ENCODE measurements at places on chromosomes 5 and 9. TPM values are rescaled to one million over a fixed set of nuclear protein-coding genes. Genes with fewer than 3 reads are reported as not detected.

GABBR2 gene
- not detected for total RNA-seq

- H3K36me3 ChIP-seq, result no peaks in the 10 kb centered on the region
- DNase-seq, result no peak
- peaks cover 5% of the 10 kb centered on the region for H3K4me1 ChIP-seq
- H3K4me3 ChIP-seq, result no peak overlapping the region
Measured at GRCh38 chr5:95668728-95669127, 14.1 kb downstream of the SPATA9 start.

GRCh38 chr9:6960777-6961176, 203.0 kb downstream of the KDM4C start:
- no peaks in the 10 kb centered on the region for H3K36me3 ChIP-seq
- no peak overlapping the region for H3K27ac ChIP-seq
- DNase-seq, result no peak
- H3K27me3 ChIP-seq, result no peaks in the 10 kb centered on the region
- H3K4me3 ChIP-seq, result no peak overlapping the region

PCDHB11 gene
- total RNA-seq, result not detected

- no peak overlapping the region for H3K27ac ChIP-seq
- no peak overlapping the region for H3K4me3 ChIP-seq
- no peaks in the 10 kb centered on the region for H3K36me3 ChIP-seq
- H3K4me1 ChIP-seq, result no peaks in the 10 kb centered on the region
- no peak for DNase-seq
- no peaks in the 10 kb centered on the region for H3K27me3 ChIP-seq
Measured at GRCh38 chr5:11683666-11684065, 220.6 kb downstream of the CTNND2 start.

- no peaks in the 10 kb centered on the region for H3K4me1 ChIP-seq
- H3K4me3 ChIP-seq, result no peak overlapping the region
- no peaks in the 10 kb centered on the region for H3K36me3 ChIP-seq
- H3K27ac ChIP-seq, result no peak overlapping the region
Measured at GRCh38 chr9:11158063-11158462, 545.3 kb upstream of the PTPRD start.

GRCh38 chr5:119343766-119344165, 12.1 kb upstream of the TNFAIP8 start:
- peaks cover 88% of the 10 kb centered on the region for H3K4me1 ChIP-seq
- no peak for DNase-seq
- H3K4me3 ChIP-seq, result no peak overlapping the region
- peak overlapping the region; percentile 15 for H3K27ac ChIP-seq

- no peak overlapping the region for H3K27ac ChIP-seq
- no peak for DNase-seq
- no peaks in the 10 kb centered on the region for H3K4me1 ChIP-seq
- H3K27me3 ChIP-seq, result no peaks in the 10 kb centered on the region
- no peaks in the 10 kb centered on the region for H3K36me3 ChIP-seq
Measured at GRCh38 chr5:37615184-37615583, 224.7 kb downstream of the GDNF start.

ZDHHC11B gene
- total RNA-seq, result 1.6 TPM

Data from naive thymus-derived CD4-positive, alpha-beta T cell (primary cell).